ENCODE measurements at places on chromosomes 16 and 17.

DNA sequence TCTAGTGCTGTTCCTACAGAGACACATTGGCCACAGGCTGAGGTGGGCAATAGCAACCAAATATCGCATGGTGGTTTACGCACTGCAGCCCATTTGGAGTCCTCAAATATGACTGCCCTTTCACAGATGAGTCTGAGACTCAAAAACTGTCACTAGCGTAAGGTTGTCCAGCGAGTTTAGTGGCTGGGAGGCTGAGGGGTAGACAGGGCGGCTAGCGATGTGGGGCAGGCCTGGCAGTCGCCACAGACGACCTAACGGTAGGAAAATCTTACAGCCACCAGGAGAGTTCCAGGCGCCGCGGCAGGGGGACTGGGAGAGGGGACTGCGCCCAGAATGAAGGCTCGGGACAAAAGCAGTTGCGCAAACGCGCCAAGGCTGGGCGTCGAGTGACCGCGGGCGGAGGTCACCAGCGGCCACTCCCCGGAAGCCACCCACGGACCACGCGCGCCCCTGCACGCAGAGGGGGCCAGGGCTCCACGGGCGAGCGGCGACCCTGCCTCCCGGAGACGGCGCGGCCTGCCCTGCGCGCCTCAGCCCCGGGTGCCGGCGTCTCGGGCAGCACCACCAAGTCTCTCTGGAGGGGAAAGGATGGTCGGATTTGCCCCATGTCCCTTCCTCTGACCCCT is 699 bp upstream of the MAP1LC3B start:
- DNase-seq, result peak; percentile 50
- H3K27me3 ChIP-seq, result no peaks in the 10 kb centered on the region
- peak overlapping the region; percentile 82 for H3K4me3 ChIP-seq
- no peaks in the 10 kb centered on the region for H3K36me3 ChIP-seq
- H3K4me1 ChIP-seq, result peaks cover 12% of the 10 kb centered on the region
- H3K27ac ChIP-seq, result peak overlapping the region; percentile 93

GRCh38 chr16:11681976-11682654 is 13.9 kb downstream of the SNN start:
- peaks cover 3% of the 10 kb centered on the region for H3K4me1 ChIP-seq
- H3K4me3 ChIP-seq, result no peak overlapping the region
- H3K36me3 ChIP-seq, result peaks cover 34% of the 10 kb centered on the region
- no peak for DNase-seq
- H3K27me3 ChIP-seq, result no peaks in the 10 kb centered on the region

DNA sequence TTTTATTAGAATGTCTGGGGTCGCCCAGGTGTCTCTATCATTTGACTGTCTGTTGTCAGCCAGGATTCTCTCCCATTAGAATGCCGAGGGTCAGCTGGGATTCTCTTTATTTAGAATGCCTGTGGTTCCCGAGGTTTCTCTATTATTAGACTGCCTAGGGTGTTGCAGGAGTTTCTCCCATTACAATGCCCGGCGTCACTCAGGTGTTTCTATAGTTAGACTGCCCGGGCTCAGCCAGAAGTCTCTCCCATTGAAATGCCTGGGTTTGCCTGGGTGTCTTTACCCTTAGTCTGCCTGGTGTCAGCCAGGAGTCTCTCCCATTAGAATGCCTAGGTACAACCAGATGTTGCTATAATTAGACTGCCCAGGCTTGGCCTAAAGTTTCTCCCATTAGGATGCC is 2252.0 kb downstream of the TP53TG3F start:
- no peaks in the 10 kb centered on the region for H3K36me3 ChIP-seq
- H3K27ac ChIP-seq, result no peak overlapping the region
- H3K4me3 ChIP-seq, result no peak overlapping the region
- H3K4me1 ChIP-seq, result no peaks in the 10 kb centered on the region
- no peak for DNase-seq

DNA sequence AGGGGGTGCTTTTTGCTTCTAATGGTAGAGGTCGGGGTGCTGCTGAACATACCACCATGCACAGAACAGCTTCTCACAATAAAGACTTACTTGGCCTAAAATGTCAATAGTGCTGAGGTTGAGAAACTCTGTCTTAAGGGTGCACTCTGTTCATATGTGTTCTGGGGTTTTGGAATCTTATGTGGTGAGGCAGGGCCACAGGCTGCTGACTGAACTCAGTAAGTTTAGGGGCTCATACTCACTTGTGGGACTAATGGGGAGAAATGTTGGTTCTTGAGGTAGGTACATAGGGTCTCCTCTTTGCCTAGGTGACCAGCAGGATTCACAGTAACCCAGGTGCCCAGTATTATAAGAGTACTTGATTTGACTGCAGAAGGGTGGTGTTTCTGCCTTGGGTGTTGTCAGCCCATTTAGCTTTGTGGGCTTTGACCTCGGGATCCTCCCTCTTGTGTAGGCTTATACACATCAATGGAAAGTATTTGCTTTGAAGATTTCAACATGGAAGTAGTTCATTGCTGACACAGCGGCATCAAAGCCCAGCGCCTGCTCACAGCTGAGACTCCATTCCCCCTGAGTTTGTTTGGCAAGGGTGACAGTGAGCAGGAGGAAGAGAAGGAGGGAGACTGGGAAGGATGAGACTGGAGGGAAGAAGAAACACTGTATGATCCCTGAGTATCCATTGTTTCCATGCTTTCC is 17.2 kb downstream of the SLC7A6 start:
- H3K36me3 ChIP-seq, result peaks cover 34% of the 10 kb centered on the region
- no peak overlapping the region for H3K4me3 ChIP-seq
- no peak overlapping the region for H3K27ac ChIP-seq
- no peaks in the 10 kb centered on the region for H3K27me3 ChIP-seq
- peaks cover 8% of the 10 kb centered on the region for H3K4me1 ChIP-seq

DNA sequence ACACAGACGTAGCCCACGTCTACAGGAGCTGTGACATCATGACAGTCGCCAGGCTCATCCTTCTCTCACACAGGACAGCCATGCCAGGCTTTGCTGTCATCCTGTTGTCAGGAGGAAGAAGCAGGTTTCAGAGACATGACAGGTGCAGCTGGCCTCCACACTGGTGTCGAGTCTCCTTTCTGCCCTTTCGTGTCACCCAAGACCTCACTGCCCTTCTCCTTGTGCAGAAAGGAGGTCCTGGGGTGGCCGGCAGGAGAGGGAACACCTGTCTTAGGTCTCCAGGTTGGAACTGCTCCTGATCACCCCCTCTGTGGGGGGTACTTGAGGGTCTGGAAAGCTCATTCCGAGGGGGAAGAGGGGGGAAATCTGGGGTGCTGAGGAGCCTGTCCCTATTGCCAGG is 41.6 kb upstream of the IRF8 start:
- DNase-seq, result no peak
- no peak overlapping the region for H3K4me3 ChIP-seq
- H3K27me3 ChIP-seq, result no peaks in the 10 kb centered on the region
- no peak overlapping the region for H3K27ac ChIP-seq

GRCh38 chr17:13410874-13411273 is 190.9 kb downstream of the HS3ST3A1 start:
- H3K27ac ChIP-seq, result no peak overlapping the region
- H3K4me3 ChIP-seq, result no peak overlapping the region
- no peaks in the 10 kb centered on the region for H3K4me1 ChIP-seq

- H3K27me3 ChIP-seq, result no peaks in the 10 kb centered on the region
- H3K27ac ChIP-seq, result no peak overlapping the region
Observed at GRCh38 chr16:83676086-83676485, 131.7 kb upstream of the HSBP1 start.

DNA sequence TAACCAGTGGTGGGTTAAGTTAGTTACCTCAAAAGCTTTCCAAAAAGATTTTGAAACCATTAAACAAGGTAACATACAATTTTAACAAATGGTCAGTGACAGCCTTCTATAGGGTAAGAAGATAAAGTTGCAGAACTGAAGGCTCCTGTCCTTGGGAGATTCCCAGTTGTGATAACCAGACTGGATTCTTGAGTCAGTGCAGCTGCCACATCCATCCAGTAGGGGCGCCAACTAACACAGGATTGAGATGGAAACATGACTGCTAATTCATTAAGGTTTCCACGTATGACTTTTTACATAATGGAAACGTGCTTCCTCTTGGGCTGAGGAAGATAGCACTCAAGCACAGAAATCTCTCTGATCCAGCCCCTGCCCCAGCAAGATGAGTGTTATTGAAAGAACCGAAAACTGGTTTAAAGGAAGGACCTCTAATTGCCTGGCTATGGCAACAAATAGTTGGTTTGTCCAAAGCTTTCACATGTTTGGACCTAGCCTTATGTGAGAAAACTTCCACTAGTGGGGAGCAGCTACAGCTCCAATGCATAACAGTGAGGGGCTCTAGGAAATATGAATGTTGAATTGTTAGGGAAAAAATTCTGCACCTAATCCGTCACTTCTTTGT is 269.8 kb upstream of the MYOCD start:
- no peaks in the 10 kb centered on the region for H3K4me1 ChIP-seq
- peak; percentile 65 for DNase-seq
- no peaks in the 10 kb centered on the region for H3K36me3 ChIP-seq
- H3K4me3 ChIP-seq, result no peak overlapping the region
- no peaks in the 10 kb centered on the region for H3K27me3 ChIP-seq

- no peaks in the 10 kb centered on the region for H3K27me3 ChIP-seq
- H3K4me3 ChIP-seq, result no peak overlapping the region
- DNase-seq, result no peak
- H3K27ac ChIP-seq, result no peak overlapping the region
- H3K36me3 ChIP-seq, result peaks cover 22% of the 10 kb centered on the region
Observed at GRCh38 chr17:17098551-17099179, 56.4 kb downstream of the MPRIP start.

- H3K27ac ChIP-seq, result no peak overlapping the region
- no peak overlapping the region for H3K4me3 ChIP-seq
- H3K36me3 ChIP-seq, result no peaks in the 10 kb centered on the region
- DNase-seq, result peak; percentile 62
- no peaks in the 10 kb centered on the region for H3K27me3 ChIP-seq
Observed at GRCh38 chr17:12927541-12928425, 90.0 kb downstream of the ELAC2 start.

DNA sequence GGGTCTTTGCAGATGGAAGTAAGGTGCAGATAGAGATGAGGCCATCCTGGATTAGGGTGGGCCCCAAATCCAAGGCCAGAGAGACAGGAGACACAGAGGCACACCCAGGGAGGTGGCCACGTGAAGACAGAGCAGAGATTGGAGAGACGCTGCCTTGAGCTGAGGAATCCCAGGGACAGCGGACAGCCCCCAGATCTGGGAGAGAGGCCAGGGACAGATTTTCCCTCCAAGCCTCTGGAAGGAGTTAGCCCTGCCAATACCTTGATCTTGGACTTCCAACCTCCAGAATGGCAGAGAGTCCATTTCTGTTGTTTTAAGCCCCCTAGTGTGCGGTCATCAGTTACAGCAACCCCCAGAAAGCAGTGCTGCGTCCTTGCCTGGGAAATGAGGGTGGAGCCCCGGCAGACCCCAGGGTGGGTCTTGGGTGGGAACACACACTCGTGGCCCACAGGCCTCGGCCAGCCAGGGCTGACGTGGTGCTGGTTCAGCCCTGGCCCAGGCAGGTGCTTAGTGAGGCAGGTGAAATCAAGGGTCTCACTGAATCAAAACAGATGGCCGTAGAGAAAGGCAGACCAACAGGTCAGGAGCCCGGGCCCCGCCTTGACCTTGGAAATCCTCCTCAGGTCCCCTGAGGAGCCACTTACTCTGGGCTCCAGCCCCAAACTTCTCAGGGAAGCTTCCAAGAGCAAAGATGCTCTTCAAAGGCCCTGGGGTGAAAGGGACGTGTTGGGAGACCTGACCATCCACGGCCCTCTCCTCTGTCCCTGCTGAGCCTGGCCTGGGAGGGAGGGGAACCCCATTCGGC is 169.3 kb downstream of the RBFOX3 start:
- H3K27me3 ChIP-seq, result no peaks in the 10 kb centered on the region
- no peaks in the 10 kb centered on the region for H3K36me3 ChIP-seq
- no peak for DNase-seq
- H3K4me3 ChIP-seq, result no peak overlapping the region

DNA sequence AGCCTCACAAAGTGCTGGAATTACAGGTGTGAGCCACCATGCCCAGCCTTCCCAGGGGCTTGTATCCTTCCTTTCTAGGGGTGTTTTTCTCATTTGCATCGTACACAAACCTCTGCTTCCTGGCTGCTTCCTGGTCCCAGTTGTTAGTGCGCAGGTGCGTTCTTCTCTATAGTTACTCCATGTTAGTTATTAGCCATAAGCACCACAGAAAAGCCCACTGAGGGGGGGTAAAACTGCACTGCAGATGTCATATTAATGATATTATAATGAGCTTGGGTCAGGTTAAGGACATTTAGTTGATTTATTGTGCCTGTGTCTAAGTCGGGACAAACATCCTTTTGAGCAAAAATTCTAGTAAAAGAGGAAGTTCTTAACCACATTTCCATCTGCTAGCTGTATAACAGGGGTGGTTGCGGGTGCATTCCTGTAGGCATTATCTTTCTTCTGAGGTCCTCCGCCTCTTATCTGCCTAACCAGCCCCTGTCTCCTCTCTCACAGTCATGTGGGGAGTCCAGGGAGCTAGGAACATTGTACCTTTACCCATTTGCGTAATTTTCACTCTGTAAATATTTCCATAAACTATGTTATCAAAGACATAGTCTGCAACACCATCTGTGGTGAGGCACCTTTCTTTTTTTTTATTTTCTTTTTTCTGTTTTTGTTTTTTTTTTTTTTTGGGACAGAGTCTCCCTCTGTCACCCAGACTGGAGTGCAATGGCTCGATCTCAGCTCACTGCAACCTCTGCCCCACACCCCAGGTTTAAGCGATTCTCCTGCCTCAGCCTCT is 23.6 kb upstream of the ATF7IP2 start:
- no peaks in the 10 kb centered on the region for H3K4me1 ChIP-seq
- H3K36me3 ChIP-seq, result no peaks in the 10 kb centered on the region
- DNase-seq, result no peak
- H3K27ac ChIP-seq, result no peak overlapping the region
- H3K27me3 ChIP-seq, result no peaks in the 10 kb centered on the region

All from trophoblast cell (in vitro differentiated cells and primary cell).